D341Med (cell line): ENCODE measurements at places on chromosomes 1 and 21.

- DNase-seq, result no peak
Observed at GRCh38 chr21:45574691-45575090, 32.5 kb upstream of the SLC19A1 start.

- DNase-seq, result peak; percentile 58
Observed at GRCh38 chr1:169689395-169689794, 22.0 kb downstream of the SELL start.

DNA sequence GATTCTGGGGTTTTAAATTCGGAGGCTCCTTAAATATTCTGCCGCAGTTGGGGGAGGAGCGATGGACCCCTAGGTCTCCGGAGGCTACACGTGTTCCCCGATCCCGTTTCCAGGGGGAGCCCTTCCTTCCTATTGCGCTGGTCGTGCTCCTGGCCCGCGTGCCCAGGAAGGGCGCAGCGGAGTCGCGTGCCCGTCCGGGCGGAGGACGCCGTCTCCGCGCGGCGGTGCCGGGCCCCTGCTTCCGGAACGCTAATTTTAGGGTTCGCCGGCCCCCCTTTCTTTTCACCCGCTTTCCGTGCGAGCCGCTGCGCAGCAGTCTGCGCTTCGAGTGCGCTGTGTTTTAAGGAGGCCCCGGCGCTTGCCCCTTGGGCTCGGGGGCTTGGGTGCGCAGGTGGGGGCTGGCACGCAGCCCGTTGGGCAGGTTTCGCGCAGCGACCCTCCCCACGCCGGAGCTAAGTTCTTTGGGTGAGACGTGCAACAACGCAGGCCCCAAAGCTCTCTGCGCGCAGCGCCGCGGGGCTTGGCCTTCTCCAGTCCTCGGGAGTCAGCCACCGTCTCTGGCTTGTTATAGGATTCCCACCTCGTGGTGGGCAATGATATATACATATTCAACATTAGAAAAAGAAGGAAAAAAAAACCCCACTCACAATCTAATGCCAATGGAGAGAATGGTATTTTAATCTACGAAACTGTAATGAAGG is 43.5 kb upstream of the DNAJC6 start:
- DNase-seq, result peak; percentile 83

- no peak for DNase-seq
Observed at GRCh38 chr1:115069659-115070308, 19.5 kb downstream of the TSPAN2 start.

DNA sequence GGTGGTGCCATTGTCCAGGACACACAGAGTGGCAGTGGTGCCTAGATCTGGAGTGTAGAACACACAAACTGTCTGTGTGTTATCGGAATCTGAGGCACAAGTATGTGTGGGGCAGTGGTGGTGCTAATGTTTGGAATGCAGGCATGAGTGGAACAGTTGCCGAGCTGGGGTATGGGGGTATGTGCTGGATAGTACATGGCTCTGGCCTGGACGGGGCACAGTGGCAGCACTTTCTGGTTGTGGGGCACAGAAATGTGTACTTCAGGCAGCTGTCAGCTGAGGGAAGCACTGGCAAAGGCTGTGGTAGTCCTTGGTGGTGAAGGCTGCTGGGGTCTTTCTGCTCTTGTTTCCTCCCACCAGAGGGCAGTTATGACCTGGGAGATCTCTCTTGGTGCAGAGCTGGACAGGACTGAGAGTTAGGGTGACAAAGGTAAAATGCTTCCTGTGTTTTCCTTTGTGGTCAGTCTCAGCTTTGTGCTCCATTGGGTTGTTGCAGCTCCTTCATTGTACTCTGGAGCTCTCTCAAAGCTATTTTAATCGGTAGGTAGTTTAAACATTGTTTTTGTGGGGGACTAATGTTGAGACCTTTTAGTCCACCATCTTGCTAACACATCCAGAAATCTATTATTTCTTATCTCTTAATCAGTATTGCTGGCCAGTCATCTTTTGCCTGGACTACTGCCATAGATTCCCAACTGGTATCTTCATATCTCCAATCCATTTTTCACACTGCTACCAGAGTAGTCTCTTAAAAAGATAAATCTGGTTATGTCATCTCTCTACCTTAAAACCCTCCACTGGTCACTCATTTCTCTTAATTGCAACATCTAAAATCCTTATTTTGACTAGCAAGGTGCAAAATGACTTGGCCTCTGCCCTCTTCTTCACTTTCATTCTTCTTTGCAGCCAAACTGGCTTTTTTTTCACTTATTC is 83.9 kb upstream of the NBPF4 start:
- no peak for DNase-seq

GRCh38 chr1:66335859-66336640 is 197.9 kb upstream of the SGIP1 start:
- no peak for DNase-seq

GRCh38 chr1:203035111-203036000 is 9.1 kb downstream of the PPFIA4 start:
- DNase-seq, result peak; percentile 27

- no peak for DNase-seq
Observed at GRCh38 chr1:175127565-175127964, 59.9 kb downstream of the TNN start.

DNA sequence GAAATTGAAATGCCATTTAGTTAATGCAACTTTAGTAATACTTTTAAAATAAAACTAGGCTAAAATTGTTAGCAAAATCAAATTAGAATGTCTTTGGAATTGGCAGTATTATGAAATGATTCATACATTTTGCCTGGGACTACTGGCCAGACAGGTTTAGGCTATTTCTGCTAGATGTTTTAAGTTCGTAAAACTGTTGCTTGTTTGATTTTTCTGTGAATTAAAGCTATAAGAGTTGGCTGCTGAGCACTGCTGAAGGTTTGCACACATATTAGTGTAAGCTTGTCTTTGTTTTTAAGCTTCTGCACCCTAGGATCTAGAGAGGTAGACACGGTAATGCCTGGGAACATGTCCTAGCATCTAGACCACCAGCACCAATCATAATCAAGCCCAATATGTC is 1094.6 kb upstream of the ADGRL4 start:
- no peak for DNase-seq

GRCh38 chr1:78833491-78833890 is 173.0 kb downstream of the ADGRL4 start:
- DNase-seq, result no peak

DNA sequence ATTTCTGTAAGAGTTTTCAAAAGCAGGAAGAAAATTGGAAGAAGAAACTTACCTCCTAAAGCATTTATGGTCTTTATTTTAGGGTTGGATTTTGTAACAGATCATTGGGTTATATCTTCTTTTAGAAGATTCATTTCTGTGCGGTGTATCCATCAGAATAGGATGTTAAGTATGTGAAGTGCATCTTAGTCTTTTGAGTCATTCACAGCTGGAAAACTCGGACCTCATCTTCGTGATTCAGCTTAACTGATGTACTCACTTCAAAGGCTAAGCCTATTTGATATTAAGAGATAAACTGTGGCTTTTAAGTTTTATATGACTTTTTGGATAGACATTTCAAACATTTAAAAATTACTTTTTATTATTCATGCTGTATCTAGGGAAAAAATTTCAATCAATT is 56.3 kb downstream of the GIPC2 start:
- DNase-seq, result no peak

GRCh38 chr1:222886194-222886854 is 71.5 kb downstream of the DISP1 start:
- no peak for DNase-seq

- DNase-seq, result peak; percentile 63
Observed at GRCh38 chr21:45405271-45405818, 380 bp downstream of the COL18A1 start.

DNA sequence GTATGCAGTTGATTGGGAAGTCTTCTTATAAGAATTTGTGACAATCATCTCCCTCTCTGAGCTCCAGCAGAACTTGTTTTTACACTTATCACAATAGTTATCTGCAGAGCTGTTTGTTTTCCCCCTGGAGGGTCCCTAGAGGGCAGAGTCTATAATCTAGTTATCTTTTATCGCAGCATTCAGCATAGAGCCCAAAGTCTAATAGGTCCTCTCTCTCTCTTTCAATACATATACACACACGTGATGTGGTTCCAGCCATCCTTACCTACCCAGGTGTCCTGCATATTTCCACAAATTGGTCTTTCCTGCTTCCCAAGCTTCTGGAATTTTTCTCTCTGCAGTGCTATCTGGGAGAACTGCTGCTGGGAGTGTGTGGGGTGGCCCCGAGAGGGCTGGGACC is 229.6 kb upstream of the KIAA0040 start:
- no peak for DNase-seq

DNA sequence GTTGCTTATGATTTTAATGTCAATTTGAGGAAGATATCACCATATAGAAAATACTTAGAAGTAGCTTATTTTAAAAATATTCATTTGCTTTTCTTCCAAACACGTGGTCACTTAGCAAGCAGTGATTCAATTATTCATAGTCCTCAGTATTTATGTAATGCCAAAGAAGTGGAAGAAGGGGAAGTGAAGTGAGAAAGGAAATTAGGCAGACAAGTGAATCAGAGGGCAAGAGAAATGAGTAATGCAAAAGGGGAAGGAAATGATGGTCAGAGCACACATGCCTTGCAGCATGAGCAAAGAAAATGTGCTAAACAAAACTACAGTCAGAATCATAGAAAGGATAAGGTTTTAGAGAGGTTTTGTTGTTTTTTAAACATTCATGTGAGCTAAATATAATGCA is 31.8 kb downstream of the SDCCAG8 start:
- DNase-seq, result no peak

- no peak for DNase-seq
Observed at GRCh38 chr1:20725189-20726117, 7.0 kb downstream of the SH2D5 start.

DNA sequence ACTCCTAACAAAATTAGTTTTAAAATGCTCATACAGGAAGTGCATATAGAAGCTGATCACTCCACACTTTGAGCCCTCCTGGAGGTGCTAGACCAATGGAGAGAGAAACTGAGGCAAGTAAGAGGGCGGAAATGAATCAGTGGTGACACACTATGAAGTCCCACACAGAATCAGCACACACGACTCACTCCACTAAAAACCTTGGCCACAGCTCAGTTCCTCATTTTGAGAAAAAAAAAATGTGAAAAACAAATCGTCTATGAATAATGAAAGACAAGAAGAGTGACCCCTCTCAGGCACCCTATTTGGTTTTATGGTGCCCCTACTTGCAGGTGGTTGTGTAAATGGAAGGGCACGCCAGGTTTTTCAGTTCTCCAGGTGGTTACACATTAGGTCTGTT is 675.1 kb upstream of the BRINP3 start:
- no peak for DNase-seq

- peak; percentile 41 for DNase-seq
Observed at GRCh38 chr1:222691016-222691415, 21.3 kb downstream of the AIDA start.

GRCh38 chr1:59509341-59509875 is 212.5 kb downstream of the FGGY start:
- peak; percentile 53 for DNase-seq

DNA sequence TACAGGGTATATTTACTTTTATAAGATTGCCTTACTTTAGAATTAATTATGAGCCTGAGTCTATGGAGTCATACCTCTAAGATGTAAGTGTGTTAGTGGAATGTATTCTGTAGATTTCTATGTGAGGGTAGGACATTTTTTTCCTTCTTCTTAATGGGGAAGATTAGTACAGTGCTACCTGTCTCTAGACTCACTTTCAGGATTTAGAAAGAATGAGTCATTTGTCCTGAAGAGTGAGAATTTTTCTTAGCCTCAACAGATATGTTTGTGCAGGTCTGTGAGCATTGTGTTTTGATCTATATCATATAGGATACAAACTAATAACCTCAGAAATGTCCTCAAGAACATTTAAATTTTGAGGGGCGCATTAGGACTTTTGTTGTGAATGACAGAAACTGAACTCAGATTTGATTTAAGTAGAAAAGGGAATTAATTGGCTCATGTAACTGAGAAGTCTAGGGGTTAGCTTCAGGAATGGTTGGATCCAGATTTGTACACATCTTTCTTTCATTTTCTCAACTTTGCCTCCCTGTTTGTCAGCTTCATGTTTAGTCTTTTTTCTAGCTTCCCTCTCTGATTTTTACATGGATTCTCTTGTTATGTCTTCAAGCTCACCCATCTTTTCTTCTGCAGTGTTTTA is 45.3 kb downstream of the TTC3 start:
- DNase-seq, result no peak

DNA sequence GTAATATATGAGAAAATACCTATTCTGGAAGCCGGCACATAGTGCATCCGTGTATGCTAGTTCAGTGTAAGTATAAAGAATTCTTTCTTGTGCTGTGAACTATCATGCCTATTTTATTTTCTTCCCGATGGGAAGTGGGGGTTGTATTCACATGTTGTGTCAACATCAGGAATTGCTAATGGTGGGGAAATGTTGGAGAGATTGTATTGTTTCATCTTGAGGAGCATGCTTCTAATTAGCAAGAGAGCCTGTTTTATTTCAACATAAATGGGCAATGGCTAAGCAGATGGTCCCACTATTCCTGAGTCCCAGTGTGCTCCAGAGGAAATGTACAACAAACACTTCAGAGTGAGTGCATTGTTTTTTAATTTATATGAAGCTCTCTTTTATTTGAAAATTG is 485.2 kb downstream of the PLPP3 start:
- DNase-seq, result no peak

- DNase-seq, result no peak
Observed at GRCh38 chr21:16310176-16310575, 580.4 kb downstream of the USP25 start.

- no peak for DNase-seq
Observed at GRCh38 chr1:232667778-232668165, 37.8 kb upstream of the SIPA1L2 start.

- no peak for DNase-seq
Observed at GRCh38 chr21:15645830-15646229, 84.0 kb upstream of the USP25 start.

- DNase-seq, result no peak
Observed at GRCh38 chr1:221816899-221817298, 75.0 kb upstream of the DUSP10 start.

DNA sequence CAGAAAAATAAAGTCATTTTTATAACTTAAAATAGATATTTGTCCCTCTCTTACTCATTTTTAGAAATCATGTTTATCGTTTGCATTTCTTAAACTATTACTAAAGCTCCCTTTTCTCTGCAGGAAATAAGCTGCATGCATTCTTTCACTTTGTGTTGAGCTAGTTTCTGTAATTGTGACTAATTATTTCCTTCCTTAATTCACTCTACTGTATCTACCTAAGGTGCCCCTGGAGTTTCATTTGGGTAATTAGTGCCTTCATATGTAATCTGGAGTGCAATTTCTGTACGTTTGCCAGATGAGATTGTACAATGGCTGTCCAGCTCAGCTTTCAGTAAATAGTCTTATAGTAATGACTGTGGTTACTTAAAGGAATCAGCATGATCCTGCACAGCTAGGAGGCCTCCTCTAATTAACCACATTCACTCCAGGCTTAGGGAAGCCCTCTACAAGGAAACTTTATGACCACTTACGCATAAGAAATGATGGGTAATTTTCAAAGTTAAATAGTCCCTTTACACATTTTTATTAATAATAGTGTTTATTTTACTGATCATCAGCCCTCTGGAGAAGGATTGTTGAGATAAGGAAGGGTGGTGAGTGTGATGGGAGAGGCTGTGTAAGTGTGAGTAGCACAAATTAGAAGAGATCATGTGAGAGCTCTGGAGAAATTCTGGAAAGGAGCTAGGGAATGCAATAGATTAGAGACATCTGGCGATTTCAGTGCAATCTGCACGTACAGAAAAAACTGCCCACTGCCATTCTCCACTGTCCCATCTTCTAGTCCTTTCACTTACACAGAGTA is 86.8 kb downstream of the LRRC8C start:
- DNase-seq, result peak; percentile 39
